Activated CD8-positive, alpha-beta memory T cell treated with anti-CD3 and anti-CD28 coated beads for 24 hours (primary cell): ENCODE measurements at places on chromosomes 4 and X.

DNA sequence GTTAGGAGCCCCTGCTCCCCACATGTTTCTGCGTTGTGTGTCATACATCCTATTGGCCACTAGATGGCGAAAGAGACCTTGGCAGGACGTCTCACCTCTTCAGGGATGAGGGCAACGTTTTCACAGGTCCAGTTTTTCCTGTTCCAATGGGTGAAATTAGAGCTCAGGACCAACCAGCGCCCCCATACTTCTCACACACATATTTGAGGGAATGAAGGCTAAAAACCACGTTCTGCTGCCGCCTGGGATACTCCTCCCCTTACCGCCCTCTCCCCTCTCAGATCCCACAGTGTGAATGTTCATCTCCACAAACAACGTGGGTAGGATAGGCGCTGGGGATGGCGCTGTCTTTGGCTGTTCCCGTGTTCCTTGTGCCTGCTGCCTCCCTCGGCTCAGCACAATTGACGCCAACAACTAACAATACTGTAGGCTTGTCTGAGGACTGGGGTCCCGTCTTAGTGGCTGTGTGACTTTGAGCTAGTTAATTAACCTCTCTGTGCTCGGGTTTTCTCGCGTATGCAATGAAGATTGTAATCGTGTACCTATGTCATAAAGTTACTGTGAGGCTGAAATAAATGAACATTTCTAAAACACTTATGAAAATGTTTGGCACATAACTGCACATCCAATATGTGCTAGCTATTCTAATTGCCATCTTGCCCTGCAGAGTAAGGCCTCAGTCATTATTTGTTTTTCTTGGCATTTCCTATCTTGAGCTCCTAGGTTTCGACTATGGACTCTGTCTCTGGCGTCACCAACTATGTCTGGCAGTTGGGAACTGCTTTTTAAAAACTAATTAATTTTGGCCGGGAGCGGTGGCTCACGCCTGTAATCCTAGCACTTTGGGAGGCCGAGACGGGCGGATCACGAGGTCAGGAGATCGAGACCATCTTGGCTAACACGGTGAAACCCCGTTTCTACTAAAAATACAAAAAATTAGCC, 181.3 kb upstream of the STK26 start:
- DNase-seq = peak; percentile 75

DNA sequence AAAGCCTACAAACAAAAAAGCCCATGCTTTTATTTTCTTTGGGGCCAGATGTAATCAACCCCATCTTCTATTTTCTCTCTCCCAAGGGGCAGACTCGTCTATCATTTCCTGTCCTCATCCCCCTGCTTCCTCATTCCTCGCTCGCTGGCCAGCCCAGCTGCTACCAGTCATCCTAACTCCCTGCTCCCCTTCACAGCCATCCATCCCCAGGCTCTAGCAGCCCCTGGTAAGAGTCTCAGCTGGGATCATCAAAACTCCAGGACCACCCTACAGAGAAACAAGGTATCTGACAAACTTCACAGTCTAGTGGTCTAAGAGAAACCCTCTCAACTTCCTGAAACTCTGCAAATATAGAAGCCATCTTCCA, 23.6 kb downstream of the SH3KBP1 start:
- no peak for DNase-seq

DNA sequence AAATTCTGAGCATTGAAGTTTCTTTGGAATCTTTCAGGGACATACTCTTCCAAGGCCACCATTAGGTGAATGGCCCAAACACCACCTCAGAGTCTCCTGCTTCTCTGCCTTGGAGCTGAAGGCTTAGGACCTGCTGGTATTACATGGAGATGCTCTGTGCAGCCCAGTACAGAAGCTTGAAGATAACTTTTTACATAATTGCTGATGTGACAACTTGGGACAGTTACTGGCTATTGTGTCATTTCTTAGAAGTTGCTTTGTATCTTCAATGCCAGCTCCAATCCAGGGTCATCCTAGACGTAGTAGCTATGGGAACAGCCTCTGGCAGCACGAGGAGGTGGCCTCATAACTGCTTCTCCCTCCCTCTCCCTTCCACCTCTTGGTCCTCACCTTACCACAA, 60.5 kb downstream of the RTL5 start:
- no peak for DNase-seq

DNA sequence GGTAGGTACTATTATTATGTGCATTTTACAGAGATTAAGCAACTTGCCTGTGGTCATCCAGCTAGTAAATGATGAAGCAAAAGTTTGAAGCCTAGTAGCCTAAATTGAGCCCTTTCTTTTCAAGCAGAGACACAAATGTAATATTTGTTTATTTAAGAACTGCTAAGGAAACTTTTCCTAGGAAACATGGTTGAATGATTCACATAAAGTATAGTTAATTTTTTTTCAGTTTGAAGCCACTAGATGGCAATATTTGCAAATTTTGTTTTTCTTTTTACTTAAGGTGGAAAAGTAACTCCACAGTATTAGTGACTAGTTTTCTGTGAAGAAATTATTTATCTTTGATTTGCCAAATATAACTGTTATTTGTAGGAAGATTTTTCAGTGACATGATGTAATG, 52.8 kb upstream of the ANKRD17 start:
- DNase-seq = no peak

GRCh38 chr4:16437836-16438235, 211.6 kb upstream of the TAPT1 start:
- no peak for DNase-seq

DNA sequence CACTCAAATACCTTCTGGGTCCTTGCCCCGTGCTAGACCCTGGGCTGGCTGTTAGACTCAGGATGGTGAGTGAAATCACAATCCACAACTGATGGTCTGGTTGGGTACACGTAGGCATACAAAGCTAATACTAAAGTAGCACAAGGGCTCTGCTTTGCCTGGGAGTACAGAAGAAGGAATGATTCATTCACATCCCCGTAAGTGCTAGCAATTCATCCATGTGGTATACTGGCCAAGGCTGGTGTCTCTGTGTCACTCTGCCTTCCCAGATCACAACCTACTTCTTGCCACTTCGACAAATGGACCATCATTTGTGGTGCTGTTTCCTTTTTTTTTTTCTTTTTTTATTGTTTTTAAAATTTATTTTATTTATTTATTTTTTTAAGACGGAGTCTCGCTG, 19.7 kb upstream of the RBM47 start:
- DNase-seq = no peak

GRCh38 chr4:147508346-147508745, 27.4 kb downstream of the EDNRA start:
- DNase-seq = no peak

- DNase-seq = no peak
These were observed 255.7 kb upstream of the RPS6KA3 start for GRCh38 chrX:20522420-20522819.

- DNase-seq = no peak
These were observed 154.5 kb downstream of the ATP10D start for GRCh38 chr4:47639531-47639930.

GRCh38 chr4:82201805-82202641, 171.8 kb downstream of the HNRNPD start:
- DNase-seq = peak; percentile 67

- no peak for DNase-seq
These were observed 174.0 kb upstream of the MXRA5 start for GRCh38 chrX:3520458-3520857.

GRCh38 chr4:2788101-2788500, 4.8 kb upstream of the SH3BP2 start:
- no peak for DNase-seq
